Neuronal stem cell (in vitro differentiated cells): ENCODE measurements at places on chromosomes 1 and 21.

DNA sequence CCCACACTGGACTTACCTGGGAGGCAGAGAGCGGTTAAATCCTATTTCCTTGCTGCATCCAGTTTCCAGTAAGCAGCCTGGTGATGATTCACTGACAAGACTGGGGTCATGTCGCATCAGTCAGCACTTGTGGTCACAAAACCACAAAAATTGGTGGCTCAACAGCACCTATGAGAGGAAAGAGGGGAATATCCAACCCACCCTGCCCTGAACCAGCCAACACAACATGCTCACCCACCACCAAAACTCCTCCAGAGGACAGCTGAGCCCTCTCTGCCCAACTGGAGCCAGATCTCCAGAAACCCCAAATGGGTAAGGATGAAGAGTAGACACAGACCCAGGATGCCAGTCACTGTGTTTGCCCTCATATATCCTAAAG lies 64.0 kb downstream of the CD46 start:
- DNase-seq: no peak
- H3K4me3 ChIP-seq: no peak overlapping the region
- H3K27me3 ChIP-seq: no peaks in the 10 kb centered on the region
- H3K4me1 ChIP-seq: no peaks in the 10 kb centered on the region
- no peak overlapping the region for H3K27ac ChIP-seq

DNA sequence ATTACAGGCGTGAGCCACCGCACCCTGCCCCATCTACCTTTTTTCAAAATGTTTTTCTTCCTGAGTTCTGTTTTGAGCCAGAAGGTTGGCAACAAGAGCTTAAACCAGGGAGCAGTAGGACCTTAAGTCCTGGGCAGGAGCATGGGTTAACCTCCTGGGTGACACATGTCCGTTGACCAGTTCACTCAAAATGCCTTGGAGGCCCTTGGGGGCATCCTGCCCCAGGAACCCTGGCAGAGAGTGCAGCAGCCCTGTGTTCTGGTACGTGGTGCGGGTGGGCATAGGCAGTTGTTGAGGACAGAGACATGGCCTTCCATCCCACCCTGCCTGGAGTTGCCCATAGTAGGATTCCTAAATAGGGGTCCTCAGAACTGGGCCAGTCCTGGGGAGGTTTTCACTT lies 11.6 kb downstream of the H6PD start:
- H3K27me3 ChIP-seq: no peaks in the 10 kb centered on the region
- H3K27ac ChIP-seq: no peak overlapping the region
- peaks cover 22% of the 10 kb centered on the region for H3K4me1 ChIP-seq
- no peak for DNase-seq

DNA sequence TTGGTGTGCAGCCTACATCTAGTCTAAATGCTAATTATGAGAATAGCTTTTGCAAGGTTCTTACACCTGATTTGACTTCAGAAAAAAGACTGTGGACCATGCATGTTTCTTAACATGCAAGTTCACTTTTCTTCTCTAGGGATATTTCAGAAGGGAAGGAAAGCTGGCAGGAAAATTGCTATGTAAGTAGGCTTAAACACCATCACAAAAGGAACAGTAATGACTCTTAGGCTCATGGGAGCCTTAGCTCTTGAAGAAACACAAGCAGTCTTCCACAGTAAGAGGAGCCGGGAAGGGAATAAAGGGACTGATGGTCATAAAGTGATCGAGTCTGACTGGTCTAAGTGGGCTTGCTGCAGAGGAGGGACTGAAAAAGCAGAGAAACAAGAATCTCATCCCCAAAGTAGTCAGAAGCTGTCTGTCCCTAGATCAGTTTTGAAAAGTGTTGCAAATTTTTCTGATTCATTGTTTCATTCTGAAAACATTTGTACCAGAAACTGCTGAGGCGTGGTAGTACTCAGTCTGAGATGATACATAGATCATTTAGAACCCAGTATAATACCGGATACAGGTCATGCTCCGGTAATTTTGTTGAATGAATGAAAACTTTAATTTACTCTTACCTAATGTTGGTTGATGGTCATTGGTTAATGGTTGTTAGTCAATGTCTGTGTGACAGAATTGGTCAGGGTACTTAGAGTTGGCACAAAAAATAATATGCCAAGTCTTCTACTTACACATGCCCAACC lies 40.9 kb downstream of the SMYD2 start:
- H3K27ac ChIP-seq: no peak overlapping the region
- peaks cover 40% of the 10 kb centered on the region for H3K36me3 ChIP-seq
- DNase-seq: no peak
- H3K4me3 ChIP-seq: no peak overlapping the region

DNA sequence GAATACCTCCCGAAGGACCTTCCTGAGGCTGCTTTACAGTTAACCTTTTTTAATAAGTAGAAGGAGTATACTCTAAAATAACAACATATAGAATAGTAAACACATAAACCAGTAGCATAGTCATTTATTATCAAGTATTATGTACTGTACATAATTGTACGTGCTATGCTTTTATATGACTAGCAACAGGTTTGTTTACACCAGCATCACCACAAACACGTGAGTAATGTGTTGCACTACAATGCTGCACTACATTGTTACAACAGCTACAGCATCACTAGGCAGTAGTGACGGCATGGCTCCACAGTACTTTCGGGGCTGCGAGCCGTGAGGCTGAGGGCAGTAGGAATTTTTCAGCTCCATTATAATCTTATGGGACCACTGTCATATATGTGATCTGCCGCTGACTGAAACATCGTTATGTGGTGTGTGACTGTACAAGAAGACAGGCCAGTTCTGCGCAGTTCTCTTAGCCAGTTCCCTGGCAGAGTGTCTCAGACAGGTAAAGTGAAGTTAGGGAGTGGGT lies 82.8 kb upstream of the LRRC8D start:
- H3K36me3 ChIP-seq: no peaks in the 10 kb centered on the region
- no peaks in the 10 kb centered on the region for H3K27me3 ChIP-seq
- H3K27ac ChIP-seq: no peak overlapping the region
- H3K4me1 ChIP-seq: no peaks in the 10 kb centered on the region
- no peak overlapping the region for H3K4me3 ChIP-seq

DNA sequence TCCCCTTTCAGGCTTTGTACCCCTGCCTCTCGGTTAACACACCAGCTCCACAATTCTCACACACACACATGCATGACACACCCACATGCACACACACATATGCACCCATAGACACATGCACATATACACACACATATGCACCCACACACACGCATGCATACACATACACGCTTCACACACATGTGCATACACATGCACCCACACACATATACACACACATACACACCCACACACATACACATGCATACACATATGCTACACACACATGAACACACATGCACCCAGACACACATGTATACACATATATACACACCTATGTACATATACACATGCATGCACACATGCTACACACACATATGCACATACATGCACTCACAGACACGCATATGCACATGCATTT lies 61.7 kb upstream of the SLC25A33 start:
- H3K27me3 ChIP-seq: peaks cover 23% of the 10 kb centered on the region
- peaks cover 2% of the 10 kb centered on the region for H3K36me3 ChIP-seq
- H3K4me1 ChIP-seq: no peaks in the 10 kb centered on the region
- no peak overlapping the region for H3K4me3 ChIP-seq
- DNase-seq: no peak
- no peak overlapping the region for H3K27ac ChIP-seq

DNA sequence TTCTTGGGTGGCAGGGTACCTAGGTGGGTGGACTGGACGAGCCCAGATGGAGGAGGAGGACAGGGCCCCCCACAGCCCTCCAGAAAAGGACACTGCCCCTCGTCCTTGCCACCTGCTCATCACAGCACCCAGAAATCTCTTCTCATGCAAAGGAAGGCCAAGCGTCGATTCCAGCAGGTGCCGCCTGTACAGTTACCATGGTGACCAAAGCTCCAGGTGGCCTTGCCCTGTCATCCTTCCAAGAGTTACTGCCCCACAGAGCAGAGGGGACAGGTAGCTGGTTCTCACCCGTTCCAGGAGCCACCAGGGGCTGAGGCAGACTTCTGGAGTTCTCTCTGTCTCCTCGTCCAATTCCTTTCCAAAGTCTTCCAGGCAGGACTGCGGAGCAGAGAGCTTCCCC lies 119.9 kb upstream of the VAMP3 start:
- H3K4me3 ChIP-seq: no peak overlapping the region
- H3K27me3 ChIP-seq: peaks cover 27% of the 10 kb centered on the region
- H3K27ac ChIP-seq: no peak overlapping the region
- no peaks in the 10 kb centered on the region for H3K36me3 ChIP-seq
- DNase-seq: no peak
- peaks cover 7% of the 10 kb centered on the region for H3K4me1 ChIP-seq

- H3K27me3 ChIP-seq: peaks cover 40% of the 10 kb centered on the region
- no peak for DNase-seq
Measured at GRCh38 chr1:202013603-202014002, 3.2 kb downstream of the ELF3 start.

DNA sequence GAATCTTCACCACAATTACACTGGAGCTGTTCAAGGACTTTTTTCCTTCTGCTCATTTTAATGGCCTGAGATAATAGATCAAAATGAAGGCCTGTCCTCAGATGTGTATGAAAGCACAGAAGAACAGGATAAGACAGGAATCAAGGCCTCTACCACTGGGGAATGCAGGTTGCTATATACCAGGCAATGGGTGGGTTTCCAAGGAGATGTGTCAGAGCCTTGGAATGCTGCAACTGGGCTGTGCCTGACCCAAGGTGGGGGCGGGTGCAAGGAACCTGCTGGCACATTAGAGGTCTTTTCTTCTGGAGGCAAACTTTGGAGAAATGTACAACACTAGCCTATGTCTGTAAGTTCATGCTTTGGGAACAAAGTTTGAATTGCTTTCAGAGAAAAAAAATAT lies 21.7 kb upstream of the LAMC2 start:
- H3K36me3 ChIP-seq: no peaks in the 10 kb centered on the region
- H3K4me1 ChIP-seq: peaks cover 18% of the 10 kb centered on the region
- no peak overlapping the region for H3K4me3 ChIP-seq
- no peaks in the 10 kb centered on the region for H3K27me3 ChIP-seq
- DNase-seq: peak; percentile 8

DNA sequence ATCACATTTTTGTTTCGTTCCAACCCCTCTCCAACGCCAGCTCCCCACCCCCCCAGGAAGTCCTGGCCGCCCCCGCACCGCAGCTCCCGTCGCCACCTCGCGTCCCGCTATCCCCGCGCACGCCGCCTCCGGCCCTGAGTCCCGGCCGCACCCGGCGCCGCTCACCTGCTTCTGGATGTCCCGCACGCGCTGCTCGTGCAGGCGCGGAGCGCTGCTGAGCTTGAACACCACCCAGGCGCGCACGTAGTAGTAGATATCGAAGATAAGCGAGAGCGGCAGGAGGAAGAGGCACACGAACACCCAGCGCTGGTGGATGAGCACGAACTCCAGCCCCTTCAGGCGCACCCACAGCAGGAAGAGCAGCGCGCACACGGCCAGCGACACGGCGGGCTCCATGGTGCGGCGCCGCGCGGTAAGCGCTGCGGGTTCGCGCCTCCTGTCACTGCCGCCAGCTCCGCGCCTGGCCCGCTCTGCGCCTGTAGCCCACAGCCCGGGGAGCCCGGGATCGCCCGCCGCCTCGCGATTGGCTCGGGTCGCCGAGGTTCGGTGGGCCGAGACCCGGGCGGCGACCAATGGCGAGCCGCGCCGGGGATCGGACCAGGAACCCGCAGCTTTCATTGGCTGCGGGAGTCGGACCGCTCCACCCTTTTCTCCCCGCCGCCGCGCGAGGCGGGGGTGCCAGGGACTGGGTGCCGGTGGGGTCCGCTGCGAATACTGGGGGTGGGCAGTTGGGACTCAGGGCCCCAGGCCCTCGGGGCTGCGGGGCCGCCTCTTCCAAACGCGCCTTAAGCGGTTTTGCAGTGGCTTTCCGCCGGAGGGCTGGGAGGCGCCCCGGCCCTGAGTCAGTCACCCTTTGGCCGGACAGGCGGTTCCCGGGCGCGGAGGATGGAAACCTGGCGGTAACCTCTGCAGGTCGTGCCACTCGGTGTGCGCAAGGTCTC lies at the start of gene DHCR24:
TSS of gene DHCR24 (minus strand) at position 472 of the 941 bp plus-strand sequence. CDS start at position 396, 76 bp downstream.
- peak within 1 kb of the TSS; percentile 33 for H3K27ac ChIP-seq
- H3K4me1 ChIP-seq: peaks cover 30% of the 10 kb centered on the region
- H3K27me3 ChIP-seq: no peaks in the 10 kb centered on the region
- DNase-seq: peak; percentile 81

- no peaks in the 10 kb centered on the region for H3K4me1 ChIP-seq
- H3K27ac ChIP-seq: no peak overlapping the region
- no peaks in the 10 kb centered on the region for H3K27me3 ChIP-seq
Measured at GRCh38 chr1:228293393-228293792, 85.5 kb downstream of the OBSCN start.

GRCh38 chr1:158984386-158984785 lies 25.3 kb upstream of the IFI16 start:
- H3K36me3 ChIP-seq: no peaks in the 10 kb centered on the region
- H3K27ac ChIP-seq: no peak overlapping the region
- no peaks in the 10 kb centered on the region for H3K27me3 ChIP-seq
